ENCODE measurements at places on chromosomes 5 and 9. TPM values are rescaled to one million over a fixed set of nuclear protein-coding genes. Genes with fewer than 3 reads are reported as not detected.

The CFAP90 gene
- not detected for polyA plus RNA-seq

The CATSPER3 gene
- 0.45 TPM for polyA plus RNA-seq

The NR4A3 gene
- polyA plus RNA-seq = not detected

The PTPN3 gene
- polyA plus RNA-seq = not detected

DNA sequence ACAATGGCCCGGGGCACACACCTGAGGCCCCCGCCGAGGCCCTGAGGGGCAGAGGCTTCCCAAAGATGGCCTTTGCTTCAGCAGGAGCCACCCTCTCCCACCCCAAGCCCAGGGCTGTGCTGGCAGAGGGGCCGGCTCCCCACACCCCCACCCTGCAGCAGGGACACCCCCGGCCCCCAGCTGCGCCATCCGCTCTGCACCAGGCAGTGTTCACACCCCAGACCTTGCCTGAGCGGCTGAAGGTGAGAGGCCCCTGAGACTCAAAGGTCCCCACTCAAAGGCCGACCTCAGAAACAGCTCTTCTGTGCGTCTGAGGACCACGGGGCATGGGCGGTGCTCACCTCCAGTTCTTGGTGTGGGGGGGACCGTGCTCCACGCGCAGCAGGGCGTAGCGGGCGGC lies 37.6 kb downstream of the SLC12A7 start:
- no peak for DNase-seq

DNA sequence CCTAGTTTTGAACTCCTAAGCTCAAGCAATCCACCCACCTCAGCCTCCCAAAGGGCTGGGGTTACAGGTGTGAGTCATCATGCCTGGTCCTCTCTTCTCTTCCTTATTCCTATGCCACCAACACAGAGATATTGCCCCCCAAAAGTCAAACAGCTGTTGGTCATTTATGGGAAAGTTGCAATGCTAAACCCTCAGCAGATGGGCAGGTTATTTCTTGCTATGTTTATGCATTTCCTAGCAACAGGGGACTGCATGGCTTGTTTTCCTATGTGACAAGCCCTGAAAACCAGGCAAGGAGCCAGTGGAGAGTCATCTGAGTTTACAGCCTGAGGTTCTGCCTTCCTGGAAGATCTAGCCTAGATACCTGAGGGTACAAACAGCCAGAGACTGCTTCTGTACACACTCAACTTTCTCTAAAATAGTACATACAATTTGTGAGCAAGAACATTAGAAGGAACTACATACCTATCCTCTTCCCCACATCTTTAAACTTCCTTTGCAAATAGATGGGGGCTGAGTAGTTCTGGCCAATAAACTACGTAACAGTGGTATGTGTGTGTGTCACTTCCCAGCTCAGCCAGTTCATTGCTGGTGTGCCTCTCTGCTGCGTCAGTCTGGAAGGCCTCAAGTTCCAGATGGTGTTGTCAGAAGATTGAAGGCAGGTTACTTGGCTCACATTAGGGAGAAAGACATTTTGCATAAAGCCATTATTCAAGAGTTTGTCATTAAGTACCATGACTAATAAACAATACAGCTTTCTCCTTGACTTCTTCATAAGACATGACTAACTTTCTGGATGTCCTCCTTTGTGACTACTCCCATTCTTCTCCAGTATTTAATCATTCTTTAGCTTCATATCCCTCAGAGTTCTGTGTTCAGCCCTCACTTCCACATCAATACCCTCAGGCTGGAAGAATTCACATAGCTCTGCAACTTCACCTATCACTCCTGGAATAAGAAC lies 65.3 kb downstream of the CSNK1A1 start:
- no peak for DNase-seq

GRCh38 chr5:149656576-149657182 lies 73.4 kb upstream of the PPARGC1B start:
- no peak for DNase-seq

GRCh38 chr5:13804336-13804735 lies 140.2 kb downstream of the DNAH5 start:
- DNase-seq = no peak

DNA sequence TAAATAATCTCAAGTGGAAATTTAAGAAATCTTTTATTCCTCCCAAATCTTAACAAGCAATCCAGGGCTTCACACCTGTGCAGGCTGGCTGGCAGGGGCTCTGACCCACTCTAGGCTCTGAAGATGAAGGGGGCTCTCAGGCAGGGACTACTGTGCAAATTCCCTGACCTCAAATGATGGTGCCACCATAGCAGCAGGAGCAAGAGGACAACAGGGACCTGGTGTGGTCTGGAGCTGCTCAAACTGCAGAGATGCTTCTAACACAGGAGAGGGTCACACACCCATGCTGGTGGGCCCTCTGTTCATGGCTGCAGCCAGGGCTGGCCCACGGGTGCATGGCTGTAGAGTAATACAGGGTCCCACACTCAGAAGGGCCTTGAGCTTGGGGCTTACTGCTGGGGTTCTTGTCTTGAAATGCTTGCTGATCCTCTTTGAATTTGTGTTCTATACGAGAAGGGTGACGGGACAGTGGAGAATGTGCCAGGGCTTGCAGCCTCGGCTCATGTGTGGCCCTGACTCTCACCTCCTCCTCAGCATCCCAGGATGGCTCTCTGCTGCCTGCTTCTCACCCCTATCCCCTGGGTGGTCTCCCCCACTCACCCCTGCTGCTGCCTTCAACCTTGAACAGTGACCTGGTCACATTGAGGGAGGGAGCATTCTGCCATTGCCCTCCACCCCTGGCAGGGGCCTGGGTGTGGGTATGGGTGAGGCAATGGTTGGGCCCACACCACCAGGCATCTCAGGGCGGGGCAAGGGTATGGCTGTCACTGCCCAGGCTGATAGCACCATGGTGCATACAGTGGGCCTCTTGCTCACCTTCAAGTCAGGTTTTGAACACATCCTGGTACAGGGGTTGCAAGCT lies 191.7 kb downstream of the FSTL4 start:
- DNase-seq = no peak

DNA sequence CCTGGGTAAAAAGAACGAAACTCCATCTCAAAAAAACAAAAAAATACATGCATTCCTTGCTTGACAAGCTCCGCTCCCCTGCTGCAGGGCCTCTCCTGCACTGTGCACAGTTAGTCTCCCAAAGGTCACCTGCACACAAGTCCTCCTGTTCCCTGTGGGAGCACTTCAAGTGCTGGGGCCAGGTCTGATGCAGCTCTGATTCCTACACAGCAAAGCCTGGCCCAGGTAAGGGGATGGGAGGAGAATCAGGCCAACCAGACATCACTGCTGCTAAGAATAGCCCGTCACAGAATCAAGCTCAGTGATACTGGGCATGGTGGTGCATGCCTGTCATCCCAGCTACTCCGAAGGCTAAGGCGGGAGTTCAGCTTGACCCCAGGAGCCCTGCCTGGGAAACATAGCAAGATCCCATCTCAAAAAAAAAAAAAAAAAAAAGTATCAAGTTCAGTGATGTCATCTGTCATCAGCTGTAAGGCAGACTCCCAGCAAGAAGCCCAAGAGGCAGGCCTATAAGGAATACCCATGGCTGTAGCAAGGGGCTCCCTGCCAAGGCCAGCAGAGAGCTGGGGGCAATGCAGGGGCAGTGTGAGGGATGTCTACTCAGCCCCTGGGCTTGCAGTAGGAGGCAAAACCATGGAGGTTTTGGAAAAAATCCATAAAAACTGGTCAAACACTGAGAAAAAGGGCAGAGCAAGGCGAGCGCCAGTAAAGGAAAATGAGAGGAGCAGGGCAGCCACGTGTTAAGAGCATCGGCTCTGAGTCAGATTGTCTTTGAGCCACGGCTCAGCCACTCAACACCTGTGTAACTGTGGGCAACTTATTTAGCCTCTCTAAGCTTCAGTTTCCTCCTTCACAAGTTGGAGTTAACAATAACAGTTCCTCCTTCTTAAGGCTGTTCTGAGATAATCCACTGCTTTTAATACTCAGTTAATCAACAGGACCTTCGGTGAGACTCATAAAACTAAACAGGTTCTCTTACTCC lies 3.2 kb downstream of the TPM2 start:
- no peak for DNase-seq

DNA sequence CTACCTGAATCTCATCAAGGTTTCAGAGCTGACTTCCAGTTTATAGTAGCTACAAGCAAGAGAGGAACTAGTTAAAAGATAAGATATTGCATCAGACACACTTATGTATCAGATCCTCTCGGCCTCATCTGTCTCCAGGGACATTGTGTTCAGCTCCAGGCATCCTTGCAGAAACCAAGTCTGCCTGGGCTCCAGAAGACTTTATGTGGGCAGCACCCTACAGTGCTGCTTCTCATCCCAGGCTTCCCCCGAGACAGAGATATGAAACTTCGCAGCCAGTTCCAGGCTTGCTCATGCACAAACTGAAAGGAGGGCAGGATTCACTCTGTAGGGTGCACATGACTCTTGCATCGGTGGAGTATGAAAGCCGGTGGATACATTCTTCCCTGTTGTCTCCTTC lies 33.9 kb upstream of the FOXB2 start:
- no peak for DNase-seq

DNA sequence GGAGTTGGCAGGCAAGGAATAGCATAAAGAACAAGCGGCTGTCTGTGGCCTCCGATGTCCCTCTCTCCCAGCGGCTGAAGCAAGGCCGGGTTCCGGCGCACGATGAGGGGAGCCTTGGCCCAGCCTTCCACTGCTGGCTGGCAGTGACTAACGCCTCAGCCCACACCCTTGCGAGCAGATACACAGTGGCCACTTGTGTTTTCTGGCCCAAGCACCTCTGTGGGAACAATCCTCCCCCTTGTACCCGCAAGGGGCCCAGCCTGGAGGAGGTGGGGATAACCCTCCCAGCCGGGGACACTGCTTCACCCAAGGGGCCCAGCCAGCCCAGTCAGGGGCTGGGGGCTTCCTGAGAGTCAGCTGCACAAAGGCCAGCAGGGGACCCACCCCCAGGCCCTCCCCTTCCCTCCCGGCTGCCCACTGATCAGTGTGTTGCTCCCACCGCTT lies 23.2 kb downstream of the STK10 start:
- no peak for DNase-seq

- no peak for DNase-seq
Observed at GRCh38 chr5:56233230-56233629, at the start of gene ANKRD55. Gene ANKRD55, minus strand, starts transcription at chr5:56233330. Its CDS starts 417 bp downstream, at chr5:56232913.

DNA sequence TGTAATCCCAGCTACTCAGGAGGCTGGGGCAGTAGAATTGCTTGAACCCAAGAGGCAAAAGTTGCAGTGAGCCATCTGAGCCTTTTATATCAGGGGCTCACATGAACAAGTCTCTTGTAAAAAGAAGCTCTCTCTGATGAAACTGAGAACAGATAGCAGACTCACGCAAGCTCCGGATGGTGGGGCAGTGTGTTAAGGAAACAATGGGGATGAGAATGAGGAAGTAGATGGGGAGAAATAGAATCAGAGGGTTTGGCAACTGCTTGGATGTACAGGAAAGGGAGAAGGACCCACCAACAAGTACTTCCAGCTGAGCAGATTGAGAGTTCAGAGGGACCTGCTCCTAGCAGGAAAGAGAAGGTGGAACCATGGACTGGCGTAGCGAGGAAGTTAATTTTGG lies 18.6 kb downstream of the TMEM252 start:
- DNase-seq = no peak

DNA sequence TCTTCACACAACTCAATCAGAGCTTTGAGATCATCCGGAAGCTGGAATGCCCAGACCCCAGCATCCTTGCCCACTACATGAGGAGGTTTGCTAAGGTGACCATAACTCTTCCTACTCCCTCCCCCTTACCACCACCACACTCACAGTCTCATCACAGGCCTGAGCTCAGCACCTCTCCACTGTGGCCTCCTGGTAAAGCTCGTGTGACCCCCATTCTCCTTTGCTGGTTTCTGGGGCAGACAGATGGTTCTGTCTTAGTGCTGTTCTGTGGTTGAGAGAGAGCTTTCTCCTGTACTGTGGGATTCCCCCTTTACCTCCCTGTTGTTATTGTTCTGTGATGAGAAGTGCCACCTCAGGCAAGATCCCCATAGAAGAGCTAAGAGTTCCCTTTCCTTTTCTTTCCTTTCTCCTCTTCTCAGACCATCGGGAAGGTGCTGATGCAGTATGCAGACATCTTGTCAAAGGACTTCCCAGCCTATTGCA lies 92.7 kb upstream of the RUSC2 start:
- no peak for DNase-seq

- DNase-seq = no peak
Observed at GRCh38 chr5:111345731-111346130, 121.5 kb downstream of the CAMK4 start.

DNA sequence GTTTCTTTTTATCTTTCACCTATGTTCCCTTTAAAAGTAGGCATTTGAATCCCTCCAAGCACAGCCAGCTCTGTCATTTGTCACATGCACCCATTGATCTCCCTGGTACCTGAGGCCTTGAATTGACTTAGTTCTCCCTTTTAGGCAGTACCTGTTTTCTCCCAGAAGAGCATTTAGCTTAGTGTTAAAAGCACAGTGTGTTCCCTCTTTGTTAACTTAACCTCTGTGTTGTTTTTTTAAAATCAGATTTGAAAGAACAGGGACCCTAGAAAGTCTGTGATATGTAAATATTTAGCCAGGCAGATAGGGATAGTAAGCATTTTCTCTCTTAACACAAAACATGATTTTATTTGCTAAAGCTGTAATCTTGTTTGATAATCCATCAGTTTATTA lies 113.8 kb upstream of the SPATA31D4 start:
- DNase-seq = no peak

GRCh38 chr9:97651646-97652045 lies 18.0 kb downstream of the NCBP1 start:
- no peak for DNase-seq

DNA sequence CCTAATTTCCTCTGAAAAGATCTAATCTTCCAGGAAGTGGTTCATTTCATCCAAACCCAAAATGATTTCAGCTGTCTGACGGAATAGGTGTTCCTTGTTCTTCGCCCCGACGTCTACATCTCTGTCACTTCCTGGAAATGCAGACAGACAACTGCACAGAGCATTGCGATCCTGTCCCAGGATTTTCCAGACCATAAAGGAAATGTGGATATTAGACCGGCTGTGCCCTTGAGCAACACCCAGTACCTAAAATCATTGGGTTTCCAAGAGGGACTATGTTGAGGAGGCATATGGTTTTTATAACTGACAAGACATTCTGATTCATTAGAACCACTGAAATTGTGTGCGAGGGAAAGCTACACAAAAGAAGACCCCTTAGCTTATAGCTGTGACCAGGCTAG lies 74.2 kb downstream of the MSX2 start:
- no peak for DNase-seq

- DNase-seq = no peak
Observed at GRCh38 chr5:147734894-147735293, 47.6 kb downstream of the JAKMIP2 start.
